ENCODE measurements at places on chromosomes 1 and 21.

- no peak for DNase-seq
Measured at GRCh38 chr1:206803221-206803730, 31.0 kb upstream of the IL10 start.

DNA sequence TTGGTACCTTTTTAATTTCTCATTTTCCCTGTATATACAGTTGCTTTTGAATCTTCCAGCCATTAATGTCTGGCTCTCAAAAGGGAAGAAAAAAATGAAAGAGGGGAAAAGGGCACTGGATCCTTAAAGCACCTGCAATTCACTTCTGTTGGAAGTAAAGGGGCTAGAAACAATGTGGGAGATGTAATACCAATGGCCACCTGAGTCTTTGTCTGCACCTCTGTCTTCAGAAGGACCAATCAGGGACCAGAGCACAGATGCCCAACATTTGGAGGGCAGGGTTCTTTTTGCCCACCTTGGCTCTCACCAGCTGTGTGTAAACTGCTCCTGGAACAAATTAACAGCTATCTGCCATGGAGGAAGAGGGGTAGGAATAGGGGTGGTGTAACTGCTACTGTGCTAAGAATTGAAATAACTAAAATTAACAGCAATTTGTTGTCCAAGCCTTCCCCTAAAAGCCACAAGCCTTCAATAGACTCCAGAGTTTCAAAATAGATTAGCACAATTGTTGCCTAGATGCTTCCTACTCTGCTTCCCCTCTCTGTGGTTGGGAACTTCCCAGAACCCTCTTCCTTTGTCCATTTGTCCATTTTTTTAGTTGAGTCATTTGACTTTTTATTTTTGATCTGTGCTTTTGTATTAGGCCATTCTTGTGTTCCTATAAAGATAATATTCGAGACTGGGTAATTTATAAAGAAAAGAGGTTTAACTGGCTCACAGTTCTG lies 11.5 kb upstream of the LRRC8B start:
- no peak for DNase-seq

DNA sequence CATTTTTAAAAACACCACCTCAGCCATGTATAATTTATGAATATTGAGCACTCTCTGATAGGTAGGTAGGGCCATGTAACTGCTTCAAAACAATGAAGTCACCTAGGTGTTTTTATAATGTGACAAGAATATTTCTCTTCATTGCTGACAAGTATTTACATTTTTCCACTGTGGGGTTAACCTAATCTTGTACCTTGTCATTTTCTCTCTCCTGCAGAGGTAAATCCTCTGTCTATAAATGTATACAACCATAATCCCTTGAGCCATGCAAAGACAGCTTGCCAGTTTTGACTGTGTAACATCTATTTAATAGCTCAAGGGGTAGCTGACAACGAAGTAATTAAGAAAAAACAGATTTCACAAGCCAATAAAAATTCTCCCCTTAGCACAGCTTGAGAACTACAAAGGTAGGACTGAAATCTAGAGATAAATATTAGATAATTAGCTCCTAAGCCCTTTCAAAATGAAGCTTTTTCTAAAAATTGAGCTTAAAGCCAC lies 137.6 kb upstream of the POGK start:
- no peak for DNase-seq

DNA sequence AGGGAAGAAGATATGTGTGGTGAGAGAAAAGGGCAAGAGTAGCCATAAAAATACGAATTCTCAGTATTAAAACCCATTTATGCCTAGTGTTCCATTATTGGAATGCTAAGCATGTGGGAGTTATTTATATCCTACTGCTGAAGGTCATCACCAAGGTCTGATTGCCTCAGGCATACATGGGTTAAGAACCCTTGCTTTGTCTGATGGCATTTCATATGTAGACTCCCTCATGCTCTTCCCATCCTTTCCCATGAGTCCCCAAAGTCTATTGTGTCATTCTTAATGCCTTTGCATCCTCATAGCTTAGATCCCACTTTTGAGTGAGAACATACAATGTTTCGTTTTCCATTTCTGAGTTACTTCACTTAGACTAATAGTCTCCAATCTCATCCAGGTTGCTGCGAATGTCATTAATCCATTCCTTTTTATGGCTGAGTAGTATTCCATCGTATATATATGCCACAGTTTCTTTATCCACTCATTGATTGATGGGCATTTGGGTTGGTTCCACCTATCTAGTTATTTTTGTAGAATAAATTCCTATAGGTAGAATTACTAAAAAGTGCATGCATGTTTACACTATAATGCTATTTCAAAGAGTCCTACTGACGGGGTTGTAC lies 172.5 kb downstream of the DYRK1A start:
- DNase-seq = no peak

- no peak for DNase-seq
Measured at GRCh38 chr1:223515926-223516325, 122.7 kb downstream of the CCDC185 start.

DNA sequence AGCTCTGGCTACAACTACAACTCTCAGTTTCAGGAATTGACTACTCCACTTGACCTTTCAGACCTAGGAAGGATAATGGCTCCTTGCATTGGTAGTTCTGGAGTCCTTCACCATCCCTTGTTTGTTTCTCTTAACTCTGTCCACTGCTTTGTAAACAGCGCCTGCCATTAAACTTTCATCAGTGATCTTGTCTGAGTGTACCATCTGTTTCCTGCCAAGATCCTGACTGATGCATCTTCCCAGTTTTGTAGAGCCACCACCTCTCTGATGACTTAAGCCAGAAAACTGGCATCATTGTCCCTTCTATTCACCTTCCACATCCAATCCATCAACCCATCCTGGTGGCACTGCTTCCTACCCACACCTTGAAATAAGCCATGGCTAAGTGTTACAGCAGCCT lies 15.2 kb downstream of the MAP10 start:
- DNase-seq = no peak

All from endodermal cell (in vitro differentiated cells).